CD4-positive, alpha-beta memory T cell (primary cell): ENCODE measurements at places on chromosomes 3 and 15.

DNA sequence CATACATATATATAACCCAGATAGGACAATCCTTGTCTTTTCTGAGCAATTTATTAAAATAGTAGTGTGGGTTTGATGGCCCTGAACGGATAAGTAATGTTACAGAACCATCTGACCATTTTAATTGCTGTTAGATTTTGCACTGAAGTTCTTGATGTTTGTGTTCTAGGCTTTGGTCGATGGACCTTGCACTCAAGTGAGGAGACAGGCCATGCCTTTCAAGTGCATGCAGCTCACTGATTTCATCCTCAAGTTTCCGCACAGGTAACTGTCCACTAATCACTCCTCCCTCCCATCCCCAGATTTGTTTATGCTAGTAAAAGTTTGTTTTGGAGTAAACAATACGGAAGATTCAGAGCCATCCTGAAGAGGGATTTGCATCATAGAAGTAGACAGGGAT is 1.3 kb downstream of the RPL14 start:
- no peak for DNase-seq

GRCh38 chr3:151838574-151839312 is 24.8 kb downstream of the AADAC start:
- peak; percentile 27 for DNase-seq

DNA sequence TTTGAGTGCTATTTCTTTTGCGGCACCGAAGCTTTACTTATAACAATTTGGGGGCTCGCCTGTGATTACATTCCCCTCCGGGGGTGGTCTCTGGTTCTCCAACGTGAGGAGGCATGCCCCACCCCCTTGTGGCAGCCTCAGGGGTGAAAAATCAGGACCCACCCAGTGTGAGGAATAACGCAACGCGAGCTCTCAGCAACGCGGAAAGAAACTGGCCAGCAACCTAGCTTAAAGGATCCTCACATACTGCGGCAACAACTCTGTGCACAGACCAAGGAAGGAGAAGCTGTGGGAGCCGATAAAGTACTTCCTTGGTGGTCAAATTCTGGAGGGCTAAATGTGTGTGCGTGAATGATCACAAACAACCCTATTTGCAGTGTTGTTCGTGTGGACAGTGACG is 5.8 kb downstream of the IQCF1 start:
- no peak for DNase-seq

DNA sequence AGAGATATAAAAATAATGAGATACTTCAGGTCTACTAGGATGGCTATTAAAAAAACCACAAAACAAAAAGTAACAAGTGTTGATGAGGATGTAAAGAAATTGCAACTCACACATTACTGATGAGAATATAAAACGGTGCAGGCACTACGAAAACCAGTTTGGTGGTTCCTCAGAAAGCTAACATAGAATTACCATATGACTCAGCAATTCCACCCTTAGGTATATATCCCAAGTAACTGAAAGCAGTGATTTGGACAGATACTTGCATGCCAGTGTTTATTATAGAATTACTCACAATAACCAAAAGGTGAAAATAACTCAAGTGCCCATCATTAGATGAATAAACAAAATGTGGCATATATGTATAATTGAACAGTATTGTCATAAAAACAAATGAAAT is 87.5 kb upstream of the MELTF start:
- no peak for DNase-seq

DNA sequence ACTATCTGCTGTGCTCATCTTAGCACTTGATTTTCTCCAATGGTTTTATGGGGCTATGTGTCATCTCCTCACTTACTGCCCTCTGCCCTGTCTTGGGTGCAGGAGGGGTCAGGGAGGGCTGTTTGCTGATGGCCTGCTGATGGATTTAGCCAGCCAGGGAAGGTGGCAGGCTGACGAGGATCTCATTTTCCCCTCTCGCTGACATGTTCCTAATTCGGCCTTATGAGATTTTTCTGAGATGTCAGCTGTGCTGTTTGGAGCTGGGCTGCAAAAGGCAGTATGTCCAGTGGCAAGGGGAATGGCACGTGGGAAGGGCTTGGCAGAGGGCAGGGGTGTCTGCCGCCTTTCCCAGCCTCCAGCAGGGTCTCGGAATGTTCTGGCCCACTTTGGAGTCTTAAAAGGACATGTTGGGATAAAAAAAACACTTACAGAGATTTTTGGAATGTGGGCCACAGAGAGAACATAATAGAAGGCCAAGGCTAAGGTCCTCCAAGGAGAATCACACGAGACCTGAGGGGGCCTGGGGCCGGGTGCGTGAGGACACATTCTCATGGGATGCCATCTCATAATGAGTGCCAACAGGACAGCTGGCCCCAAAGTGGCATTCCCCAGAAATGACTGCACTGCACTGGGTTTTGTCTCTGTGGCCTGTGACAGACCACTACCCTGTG is 303.8 kb downstream of the TLE3 start:
- no peak for DNase-seq
